ENCODE measurements at places on chromosomes 11 and 22. TPM values are rescaled to one million over a fixed set of nuclear protein-coding genes. Genes with fewer than 3 reads are reported as not detected.
A peak's percentile ranks its signal among the peaks of the same experiment; 100 is the strongest.

- DNase-seq: no peak
These were observed 7.5 kb downstream of the TSPAN4 start for GRCh38 chr11:849951-850774.

GRCh38 chr22:48088926-48089536 is 1326.6 kb downstream of the TBC1D22A start:
- DNase-seq: no peak

- no peak for DNase-seq
These were observed 20.7 kb downstream of the PLAAT5 start for GRCh38 chr11:63470311-63470710.

DNA sequence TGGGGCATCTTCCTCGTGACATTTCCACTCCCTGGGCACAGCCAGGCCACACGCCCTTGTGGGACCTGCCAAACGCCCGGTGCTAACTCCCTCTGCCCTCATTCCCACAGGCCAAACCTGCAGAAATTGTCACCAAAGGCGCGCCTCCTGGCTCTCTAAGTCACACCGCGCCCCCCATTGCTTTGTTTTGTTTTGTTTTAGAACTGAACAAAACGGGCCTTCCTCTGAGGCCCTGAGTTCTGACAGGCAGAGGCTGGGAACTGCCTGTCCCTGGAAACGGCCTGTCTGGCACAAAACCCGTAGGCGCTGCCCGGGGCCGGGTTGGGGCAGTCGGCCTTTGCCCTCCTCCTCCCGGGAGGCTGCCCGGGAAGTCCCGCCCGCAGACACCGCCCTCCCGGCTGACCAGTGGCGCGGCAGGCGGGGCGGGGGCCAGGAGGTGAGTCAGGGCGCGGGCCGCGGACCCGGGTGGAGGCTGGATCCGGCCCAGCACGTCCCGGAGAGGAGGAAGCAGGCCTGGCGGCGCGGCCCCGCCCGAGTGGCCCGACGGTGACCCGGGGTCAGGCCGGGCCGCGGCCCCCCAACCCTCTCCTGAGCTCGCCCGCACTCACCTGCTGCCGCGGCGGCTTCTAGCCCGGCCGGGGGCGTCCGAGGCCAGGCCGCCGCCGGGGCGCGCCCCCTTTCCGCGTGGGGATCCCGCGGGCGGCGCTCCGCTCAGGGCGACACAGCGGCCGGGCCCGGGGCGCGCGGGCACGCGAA is 465 bp downstream of the SUN2 start:
- DNase-seq: peak; percentile 94

Gene FOLR1
- not detected for total RNA-seq

Gene TYR
- total RNA-seq: not detected

- DNase-seq: no peak
These were observed 251.2 kb downstream of the TENM4 start for GRCh38 chr11:79189601-79190000.

Gene MPZL2
- 62.1 TPM for total RNA-seq

Gene OR4D5
- total RNA-seq: 0.37 TPM

DNA sequence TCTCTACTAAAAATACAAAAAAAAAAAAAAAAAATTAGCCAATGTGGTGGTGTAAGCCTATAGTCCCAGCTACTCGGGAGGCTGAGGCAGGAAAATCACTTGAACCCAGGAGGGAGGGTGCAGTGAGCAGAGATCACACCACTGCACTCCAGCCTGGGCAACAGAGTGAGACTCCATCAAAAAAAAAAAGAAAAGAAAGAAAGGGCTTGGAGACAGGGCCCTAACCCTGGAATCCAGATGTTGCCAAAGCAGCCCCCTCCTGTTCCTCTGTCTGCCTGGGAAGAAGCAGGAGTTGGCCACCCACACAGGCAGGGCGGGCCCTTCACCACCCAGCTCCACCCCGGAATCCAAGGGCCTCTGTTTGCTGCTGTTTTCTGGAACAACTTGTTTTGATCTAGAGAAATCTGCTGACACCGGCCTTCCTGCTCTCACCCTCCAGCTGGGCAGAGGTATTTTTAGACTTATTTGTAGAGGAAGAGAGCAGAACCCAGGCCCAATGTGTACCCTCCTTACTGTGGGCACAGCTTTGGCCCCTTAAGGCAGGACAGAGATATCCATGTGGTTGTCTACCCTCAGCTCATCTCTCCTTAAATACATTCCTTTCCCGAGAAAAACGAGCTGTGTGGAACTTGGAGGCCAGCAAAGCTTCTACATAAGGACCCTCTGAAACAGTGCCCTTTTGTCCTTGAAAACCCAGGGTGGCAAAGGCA is 2.7 kb upstream of the NEAT1 start:
- peak; percentile 97 for DNase-seq

Gene TECTA
- 0.24 TPM for total RNA-seq

DNA sequence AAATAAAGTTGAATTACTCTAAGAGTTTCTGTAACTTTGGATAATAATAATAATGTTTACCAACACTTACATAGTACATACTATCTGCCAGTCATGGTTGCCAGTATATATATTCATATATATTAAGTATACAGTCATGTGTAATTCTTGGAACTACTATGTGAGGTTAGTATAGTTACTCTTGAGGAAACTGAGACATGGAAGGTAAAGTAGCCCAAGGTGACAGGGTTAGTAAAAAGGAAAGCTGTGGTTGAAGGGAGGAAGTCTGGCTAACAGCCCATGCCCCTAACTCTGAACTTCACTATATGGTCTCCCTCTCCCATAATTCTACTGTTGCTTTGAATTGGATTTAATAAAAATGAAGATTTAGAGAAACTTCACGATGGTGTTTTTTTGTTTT is 24.9 kb downstream of the FDX1 start:
- no peak for DNase-seq

GRCh38 chr11:119855066-119855465 is 126.1 kb upstream of the NECTIN1 start:
- DNase-seq: no peak

GRCh38 chr11:90775567-90776165 is 552.8 kb upstream of the CHORDC1 start:
- no peak for DNase-seq

DNA sequence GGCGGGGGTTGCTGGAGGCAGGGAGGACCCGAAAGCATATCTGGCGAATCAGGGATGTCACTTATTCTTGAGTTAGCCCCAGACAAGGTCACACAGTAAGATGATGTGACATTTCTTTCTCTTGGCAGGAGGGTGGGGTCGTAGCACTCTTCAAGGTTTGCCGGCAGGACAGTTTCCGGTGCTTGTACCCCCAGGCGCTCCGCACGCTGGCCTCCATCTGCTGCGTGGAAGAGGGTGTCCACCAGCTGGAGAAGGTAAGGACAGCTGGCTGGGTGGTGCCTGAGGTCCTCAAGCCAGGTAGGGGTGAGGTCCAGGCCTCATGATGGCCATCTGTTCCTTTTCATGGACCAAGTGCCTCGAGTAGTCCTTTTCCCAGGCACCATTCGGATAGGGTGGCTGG is 86.0 kb downstream of the INSC start:
- DNase-seq: no peak

Gene OR8B12
- not detected for total RNA-seq

Gene GRM5
- total RNA-seq: not detected

DNA sequence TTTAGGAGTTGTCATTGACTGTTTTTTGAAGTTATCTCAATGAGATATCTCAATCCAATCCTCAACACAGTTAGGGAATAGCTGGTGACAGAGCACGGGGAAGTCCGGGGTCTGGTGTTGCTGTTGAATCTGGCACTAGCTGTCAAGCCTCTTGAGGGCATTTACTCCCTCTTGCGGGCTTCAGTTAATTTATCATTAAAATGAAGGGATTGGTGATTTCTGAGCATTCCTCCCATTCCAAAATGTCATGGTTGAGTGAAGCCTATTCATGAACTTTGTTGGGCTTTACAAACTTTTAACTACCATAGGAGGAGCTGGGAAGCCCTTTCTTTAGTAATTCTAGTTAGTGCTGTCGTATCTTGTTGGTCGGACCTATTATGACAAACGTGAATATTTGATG is 40.2 kb downstream of the UVRAG start:
- no peak for DNase-seq

GRCh38 chr11:95152876-95153856 is 63.5 kb downstream of the ENDOD1 start:
- DNase-seq: no peak

GRCh38 chr11:13691286-13691899 is 22.9 kb downstream of the FAR1 start:
- DNase-seq: no peak

GRCh38 chr11:65420979-65421793 is 1.4 kb upstream of the NEAT1 start:
- DNase-seq: peak; percentile 85

Gene TMEM45B
- 309 TPM for total RNA-seq

GRCh38 chr11:1454576-1454975 is 32.0 kb downstream of the MOB2 start:
- DNase-seq: no peak

DNA sequence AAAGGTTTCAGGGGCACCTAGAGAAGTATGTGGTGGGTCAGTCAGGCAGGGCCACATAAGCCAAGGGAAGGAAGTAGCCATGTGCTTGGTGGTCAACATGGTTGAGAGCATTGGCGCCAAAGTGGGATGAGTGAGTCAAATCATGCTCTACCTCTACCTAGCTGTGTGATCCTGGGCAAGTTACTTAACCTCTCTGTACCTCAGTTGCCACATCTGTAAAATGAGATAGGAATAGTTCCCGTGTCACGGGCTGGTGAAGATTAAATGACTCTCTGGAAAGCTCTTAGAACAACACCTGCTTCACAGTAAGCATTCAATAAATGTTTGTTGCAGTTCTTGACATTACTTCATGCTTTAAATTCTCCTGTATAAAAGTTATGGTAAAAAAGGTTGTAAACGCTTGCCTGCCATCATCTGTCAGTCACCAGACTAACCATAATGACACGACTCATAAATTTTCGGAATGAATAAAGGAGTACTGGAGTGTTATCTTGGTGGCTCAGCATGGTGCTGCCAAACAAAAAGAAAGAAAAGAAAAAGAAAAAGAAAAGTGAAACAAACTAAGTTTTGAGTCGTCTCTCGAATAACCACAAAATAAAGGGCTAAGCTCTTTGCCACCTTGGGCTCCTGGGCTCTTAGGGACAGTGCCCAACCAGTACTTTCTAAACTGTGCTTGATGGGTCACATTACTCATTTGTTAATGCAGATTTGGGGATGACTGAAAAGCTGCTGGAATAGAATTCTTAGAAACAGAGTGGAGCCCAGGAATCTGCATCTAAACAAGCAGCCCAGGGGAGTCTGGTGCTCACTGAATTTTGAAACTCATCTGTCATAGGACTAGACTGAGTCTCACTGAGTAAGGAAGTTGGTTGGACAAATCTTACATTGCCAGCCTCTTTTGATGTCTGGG is 107.6 kb downstream of the LDLRAD3 start:
- DNase-seq: no peak

Gene RCE1
- 25.5 TPM for total RNA-seq

DNA sequence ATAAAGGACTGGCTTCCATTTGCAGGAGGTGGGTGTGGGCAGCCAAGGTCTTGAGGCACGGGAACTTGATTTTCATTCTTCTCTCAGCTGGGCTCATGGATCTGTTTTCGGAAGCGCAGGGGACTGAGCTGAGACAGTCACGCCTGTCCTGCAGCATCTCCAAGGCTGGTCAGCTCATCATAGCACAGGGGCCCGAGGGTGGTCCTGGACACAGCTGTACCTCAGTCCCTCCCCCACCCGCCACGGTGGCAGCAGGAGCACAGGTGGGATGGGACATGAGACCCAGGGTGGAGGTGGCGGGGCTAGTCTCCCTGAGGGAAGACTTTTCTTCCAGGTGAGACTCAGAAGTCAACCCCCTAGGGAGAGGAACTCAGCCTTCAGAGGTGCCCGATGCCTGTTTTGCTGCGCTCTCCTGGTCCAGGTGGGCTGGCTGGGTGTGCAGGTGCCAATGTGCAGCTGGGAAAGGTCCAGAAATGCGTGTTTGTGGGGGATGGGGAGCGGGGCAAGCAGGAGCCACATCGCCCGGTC is 3.7 kb downstream of the ADAMTS8 start:
- DNase-seq: no peak

DNA sequence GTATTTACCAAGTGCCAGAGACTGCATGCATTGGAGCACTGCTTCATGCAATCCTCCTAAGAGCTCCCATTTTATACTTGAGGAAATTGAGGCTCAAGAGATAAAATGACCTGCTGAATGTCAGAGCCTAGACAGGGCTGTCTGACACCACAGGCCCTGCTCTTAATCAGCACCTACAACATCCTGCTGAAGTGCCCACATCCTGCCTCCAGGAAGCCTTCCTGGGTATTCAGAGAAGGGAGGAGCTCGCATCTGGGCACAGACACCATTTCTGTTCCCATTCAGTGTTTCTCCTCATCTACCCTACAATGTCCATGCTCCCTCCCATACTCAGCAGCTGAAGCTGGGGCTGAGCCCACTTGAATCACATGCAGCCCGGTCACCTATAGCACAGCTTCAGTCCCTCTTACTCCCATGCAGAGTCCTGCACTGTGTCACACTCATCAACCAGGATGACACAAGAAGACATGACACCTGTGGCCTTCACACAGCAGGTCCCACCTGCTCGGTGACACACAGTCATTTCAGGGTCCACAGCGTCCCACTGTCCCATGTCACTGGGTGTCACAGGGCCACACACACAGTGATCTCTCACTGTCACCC is 53.1 kb downstream of the PDE2A start:
- DNase-seq: no peak

Gene MOV10L1
- total RNA-seq: 0.70 TPM

GRCh38 chr22:24421428-24421931 is 5.9 kb upstream of the ADORA2A start:
- DNase-seq: no peak

GRCh38 chr11:26987731-26988130 is 6.2 kb upstream of the FIBIN start:
- no peak for DNase-seq

GRCh38 chr11:72626414-72626936 is 47.7 kb downstream of the PDE2A start:
- DNase-seq: no peak

Gene IGSF9B
- total RNA-seq: 4.4 TPM

- DNase-seq: no peak
These were observed 1.7 kb downstream of the CSDC2 start for GRCh38 chr22:41562461-41562860.

- DNase-seq: peak; percentile 89
These were observed 7.0 kb downstream of the MAP3K11 start for GRCh38 chr11:65606876-65607613.

DNA sequence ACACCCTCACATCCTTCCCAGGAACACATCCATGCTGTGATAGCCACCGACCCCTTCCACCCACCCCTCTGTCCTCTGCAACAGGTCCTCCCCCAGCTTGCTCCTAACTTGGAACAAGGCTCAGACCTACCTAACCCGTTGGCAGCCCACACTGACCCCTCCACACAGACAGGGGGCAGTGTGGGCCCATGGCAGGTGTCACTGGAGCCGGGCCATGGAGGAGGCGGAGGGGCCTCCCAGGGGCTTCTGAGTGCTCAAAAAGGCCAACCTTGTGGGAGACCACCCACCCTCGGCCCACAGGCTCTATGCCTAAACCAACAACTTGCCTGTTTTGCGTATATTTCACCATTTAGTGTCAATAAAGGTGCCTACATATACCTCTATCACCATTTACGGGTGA is 57.0 kb downstream of the CERK start:
- DNase-seq: no peak

Gene CAPN5
- 339 TPM for total RNA-seq
